ENCODE measurements at places on chromosomes 3 and 15.

GRCh38 chr15:80856809-80857377 is 77.7 kb downstream of the CEMIP start:
- no peak for DNase-seq

DNA sequence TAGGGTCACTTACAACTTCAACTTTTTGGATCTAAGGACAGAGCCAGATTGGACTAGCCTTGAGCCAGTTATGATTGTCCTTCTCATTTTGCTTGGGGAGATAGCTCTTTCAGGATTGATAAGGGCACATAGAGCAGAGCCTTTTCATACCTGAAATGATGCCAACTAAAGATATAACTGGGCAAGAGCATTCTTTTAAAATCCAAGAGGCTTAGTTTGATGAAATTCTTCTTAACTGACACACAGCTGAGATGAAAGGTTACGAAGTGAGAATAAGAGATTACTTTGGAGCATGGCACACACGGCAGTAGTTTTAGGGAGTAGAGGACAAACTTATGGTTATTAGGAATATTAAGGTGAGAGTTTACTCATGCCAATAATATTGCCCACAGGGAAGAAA is 12.7 kb downstream of the CD200 start:
- DNase-seq = no peak

GRCh38 chr3:191257286-191257685 is 58.2 kb downstream of the OSTN start:
- DNase-seq = no peak

DNA sequence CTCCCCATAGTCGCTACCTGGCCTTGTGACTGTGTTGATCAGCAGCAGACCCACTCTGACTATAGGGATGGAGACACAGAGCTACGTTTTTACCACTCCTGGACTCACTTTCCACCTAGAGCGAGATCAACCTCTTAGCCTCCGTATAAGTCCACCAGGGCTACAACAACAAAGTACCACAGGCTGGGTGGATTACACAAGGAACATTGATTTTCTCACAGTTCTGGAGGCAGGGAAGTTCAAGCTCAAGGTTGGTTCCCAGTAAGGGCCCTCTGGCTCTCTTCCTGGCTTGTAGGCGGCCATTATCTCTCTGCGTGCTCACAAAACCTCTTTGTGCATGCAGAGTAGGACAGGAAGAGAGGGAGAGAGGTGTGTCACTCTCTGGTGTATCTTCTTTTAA is 330.4 kb upstream of the PROK2 start:
- no peak for DNase-seq

GRCh38 chr3:153111016-153111415 is 51.0 kb upstream of the RAP2B start:
- DNase-seq = no peak

GRCh38 chr3:196193133-196193735 is 18.0 kb downstream of the ZDHHC19 start:
- DNase-seq = no peak

GRCh38 chr3:132805071-132805470 is 82.9 kb upstream of the NPHP3 start:
- DNase-seq = no peak

DNA sequence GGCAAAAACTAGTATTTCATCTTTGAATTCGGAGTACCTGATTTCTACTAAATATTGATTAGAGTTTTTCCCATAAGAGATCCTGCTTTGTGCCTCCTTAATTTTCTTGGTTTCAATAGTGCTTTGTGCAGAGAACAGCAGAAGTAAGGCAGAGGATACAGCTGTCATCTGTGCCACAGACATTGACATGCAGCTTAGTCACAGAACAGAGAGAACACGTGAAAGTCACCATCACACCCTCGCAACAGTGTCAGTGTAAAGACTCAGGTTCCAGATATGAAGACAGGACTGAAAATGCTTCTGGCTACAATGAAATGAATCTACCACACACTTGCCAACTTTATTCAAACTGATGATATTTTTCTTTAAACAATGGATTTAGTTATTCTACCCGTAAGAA is 942.8 kb upstream of the CFAP20DC start:
- no peak for DNase-seq
